ENCODE measurements at places on chromosomes 11 and 22. TPM values are rescaled to one million over a fixed set of nuclear protein-coding genes. Genes with fewer than 3 reads are reported as not detected.

NFAM1 gene
- total RNA-seq: not detected

ANO1 gene
- total RNA-seq: 0.37 TPM

BAIAP2L2 gene
- not detected for total RNA-seq

SCGB1A1 gene
- not detected for total RNA-seq

EXPH5 gene
- total RNA-seq: 2.1 TPM

TAGLN gene
- 20.8 TPM for total RNA-seq

OR51I1 gene
- not detected for total RNA-seq

ZP1 gene
- 1.5 TPM for total RNA-seq

FDXACB1 gene
- 8.1 TPM for total RNA-seq

AKIP1 gene
- 51.1 TPM for total RNA-seq

All from H4 (cell line).